Smooth muscle cell of bladder (primary cell): ENCODE measurements at places on chromosomes 2 and 18. TPM values are rescaled to one million over a fixed set of nuclear protein-coding genes. Genes with fewer than 3 reads are reported as not detected.

Gene PLA2R1
- total RNA-seq = 7.5 and 10.0 TPM in 2 replicates

Gene GEN1
- 3.0 and 3.1 TPM in 2 replicates for total RNA-seq

Gene CNTNAP5
- not detected in 2 replicates for total RNA-seq

Gene FHOD3
- total RNA-seq = 6.1 and 16.9 TPM in 2 replicates

Gene MRPL53
- total RNA-seq = 43.3 and 53.0 TPM in 2 replicates

Gene COL4A4
- 0.14 and 0.65 TPM in 2 replicates for total RNA-seq

Gene BCL2
- total RNA-seq = 2.0 and 2.2 TPM in 2 replicates

Gene NPPC
- total RNA-seq = 0.28 and 0.43 TPM in 2 replicates

Gene CCDC141
- total RNA-seq = under 0.01 TPM in 1 of 2 replicates, not detected in the other

Gene CPO
- total RNA-seq = 0.09 TPM in 1 of 2 replicates, not detected in the other

Gene ANKRD29
- total RNA-seq = 6.5 and 7.3 TPM in 2 replicates

Gene LRRC30
- total RNA-seq = not detected in 2 replicates

Gene SERPINB13
- not detected in 2 replicates for total RNA-seq

Gene LYPD6B
- total RNA-seq = 0.18 and 2.0 TPM in 2 replicates

Gene TRAK2
- 32.4 and 36.8 TPM in 2 replicates for total RNA-seq

Gene ALPP
- not detected in 2 replicates for total RNA-seq

Gene COBLL1
- total RNA-seq = 4.4 and 8.0 TPM in 2 replicates

Gene TTL
- 14.4 and 25.2 TPM in 2 replicates for total RNA-seq

Gene MERTK
- 0.14 and 0.28 TPM in 2 replicates for total RNA-seq

Gene TRIM43
- total RNA-seq = not detected in 2 replicates

Gene RNF144A
- total RNA-seq = 1.1 and 2.8 TPM in 2 replicates

Gene SERPINB10
- not detected in 2 replicates for total RNA-seq

Gene IL1B
- total RNA-seq = 26.3 and 54.3 TPM in 2 replicates

Gene GALR1
- not detected in 2 replicates for total RNA-seq

Gene SP110
- 2.7 and 2.9 TPM in 2 replicates for total RNA-seq

Gene SALL3
- not detected in 2 replicates for total RNA-seq

Gene POTEJ
- total RNA-seq = not detected in 2 replicates

Gene CYP27C1
- total RNA-seq = 0.18 and 0.28 TPM in 2 replicates

Gene AQP12B
- total RNA-seq = not detected in 2 replicates

Gene AGXT
- 0.14 TPM in 1 of 2 replicates, not detected in the other for total RNA-seq

Gene PAX8
- total RNA-seq = 0.14 and 0.37 TPM in 2 replicates

Gene MARS2
- 1.8 and 2.3 TPM in 2 replicates for total RNA-seq

Gene NDUFS1
- total RNA-seq = 97.8 and 112 TPM in 2 replicates

Gene RAB11FIP5
- total RNA-seq = 17.6 and 27.8 TPM in 2 replicates

Gene DNAJC5G
- total RNA-seq = not detected in 2 replicates

Gene NAPG
- 38.8 and 40.4 TPM in 2 replicates for total RNA-seq

Gene SERPINB3
- 0.28 TPM in 1 of 2 replicates, not detected in the other for total RNA-seq

Gene CD8A
- not detected in 2 replicates for total RNA-seq

Gene BOLL
- not detected in 2 replicates for total RNA-seq

Gene FIGN
- 0.43 and 0.65 TPM in 2 replicates for total RNA-seq

Gene MYCN
- not detected in 2 replicates for total RNA-seq

Gene SLC4A3
- total RNA-seq = 2.0 and 2.1 TPM in 2 replicates

Gene PLB1
- total RNA-seq = 1.00 and 1.4 TPM in 2 replicates

Gene SNORC
- 0.57 and 0.92 TPM in 2 replicates for total RNA-seq

Gene WNT6
- not detected in 2 replicates for total RNA-seq

Gene POTEI
- under 0.01 TPM in 1 of 2 replicates, not detected in the other for total RNA-seq

Gene ALK
- under 0.01 TPM in 2 replicates for total RNA-seq

Gene LAMA3
- 19.1 and 20.9 TPM in 2 replicates for total RNA-seq

Gene COPS7B
- total RNA-seq = 10.2 and 14.4 TPM in 2 replicates

Gene GPR39
- 0.28 TPM in 2 replicates for total RNA-seq

Gene GPBAR1
- total RNA-seq = 0.14 and 0.37 TPM in 2 replicates

Gene GTF3C2
- 18.2 and 21.4 TPM in 2 replicates for total RNA-seq

Gene GCG
- 0.14 TPM in 1 of 2 replicates, not detected in the other for total RNA-seq
